ENCODE measurements at places on chromosomes 3 and 15. TPM values are rescaled to one million over a fixed set of nuclear protein-coding genes. Genes with fewer than 3 reads are reported as not detected.

DNA sequence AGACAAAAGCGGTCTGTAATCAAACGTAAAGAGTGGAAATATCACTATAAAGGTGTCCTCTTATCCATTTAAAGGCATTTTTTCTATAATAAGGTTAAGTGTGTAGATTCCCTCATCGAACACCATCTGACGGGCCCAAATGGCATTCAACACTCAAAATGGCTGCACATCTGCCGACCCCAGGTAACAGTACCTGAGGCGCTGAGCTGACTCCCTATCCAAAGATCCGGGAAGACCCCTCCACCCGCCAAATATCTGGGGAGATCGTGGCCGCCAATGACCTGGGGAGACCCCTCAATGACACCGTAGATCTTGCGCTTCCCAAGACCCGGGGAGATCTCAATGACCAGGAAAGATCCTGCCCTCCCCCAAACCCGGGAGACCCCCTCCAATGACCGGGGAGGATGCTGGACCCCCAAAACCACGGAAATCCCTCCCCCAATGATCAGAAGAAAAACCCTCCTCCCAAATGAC lies 476 bp downstream of the IP6K2 start:
- H3K4me3 ChIP-seq = peak overlapping the region; percentile 85
- peaks cover 34% of the 10 kb centered on the region for H3K36me3 ChIP-seq
- peak overlapping the region; percentile 83 for H3K27ac ChIP-seq

DNA sequence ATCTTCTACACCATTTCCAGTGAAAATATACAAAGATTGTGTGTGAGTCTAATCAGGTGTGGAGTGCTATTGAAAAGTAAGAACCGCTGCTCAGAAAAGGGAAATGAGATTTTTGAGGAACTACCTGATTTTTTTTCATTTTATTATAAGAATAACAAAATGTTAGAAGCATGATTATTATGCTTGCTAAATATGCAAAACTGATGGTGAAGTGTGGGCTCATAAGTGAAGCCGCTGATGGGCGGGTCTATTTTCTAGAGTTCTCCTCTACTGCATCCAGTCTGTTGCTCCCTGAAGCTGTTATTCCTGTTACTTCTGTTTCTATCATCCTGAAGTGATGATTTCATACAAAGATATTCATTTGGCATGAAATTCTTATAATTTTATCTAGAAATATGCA lies 612.0 kb downstream of the CADM2 start:
- H3K4me3 ChIP-seq = no peak overlapping the region
- H3K4me1 ChIP-seq = no peaks in the 10 kb centered on the region
- no peak for DNase-seq
- no peaks in the 10 kb centered on the region for H3K36me3 ChIP-seq
- H3K27ac ChIP-seq = no peak overlapping the region
- H3K27me3 ChIP-seq = no peaks in the 10 kb centered on the region

DNA sequence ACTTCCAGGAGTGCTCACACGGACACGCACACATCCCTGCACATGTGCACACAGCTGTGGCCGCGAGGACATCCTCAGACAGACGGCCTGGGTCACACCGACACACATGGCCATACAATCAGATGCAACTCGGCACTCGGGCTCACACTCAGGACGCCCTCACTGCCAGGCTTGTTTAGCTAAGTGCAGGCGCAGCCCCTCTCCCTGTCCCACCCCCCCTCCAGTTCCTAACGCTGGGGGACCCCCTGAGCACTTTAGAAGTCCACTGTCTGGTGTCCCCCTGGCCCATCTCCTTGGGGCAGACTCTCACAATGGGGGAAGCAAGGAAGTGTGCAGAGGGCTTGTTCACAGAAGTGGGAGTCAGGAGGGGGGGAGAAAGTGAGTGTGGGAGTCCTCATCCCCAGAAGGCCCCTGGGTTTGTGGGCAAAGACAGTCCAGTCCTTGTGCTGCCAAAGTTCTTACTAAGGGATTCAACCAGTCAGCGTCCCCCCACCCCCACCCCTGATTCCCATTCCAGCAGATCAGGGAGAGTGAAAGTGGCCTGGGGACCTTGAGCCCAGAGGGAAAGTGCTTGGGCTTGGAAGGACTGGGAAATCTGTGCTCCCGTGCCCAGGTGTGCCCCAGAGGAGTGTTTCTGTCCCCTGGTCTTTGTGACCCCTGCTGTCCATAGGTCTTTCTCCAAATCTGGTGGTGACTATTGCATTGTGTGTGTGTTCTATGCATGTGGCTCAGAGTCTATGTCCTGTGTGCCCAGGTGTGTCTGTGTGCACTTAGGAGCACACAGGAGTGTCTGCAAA lies 767 bp upstream of the GATA2 start:
- peaks cover 94% of the 10 kb centered on the region for H3K27me3 ChIP-seq
- H3K27ac ChIP-seq = peak overlapping the region; percentile 89
- H3K4me3 ChIP-seq = peak overlapping the region; percentile 65
- DNase-seq = no peak

GRCh38 chr15:51782357-51782896 lies 31.0 kb downstream of the TMOD2 start:
- no peaks in the 10 kb centered on the region for H3K27me3 ChIP-seq
- no peak for DNase-seq
- H3K4me1 ChIP-seq = no peaks in the 10 kb centered on the region
- H3K27ac ChIP-seq = no peak overlapping the region
- H3K4me3 ChIP-seq = no peak overlapping the region
- peaks cover 35% of the 10 kb centered on the region for H3K36me3 ChIP-seq

The DNAH1 gene
- 16.4 TPM for total RNA-seq

All from lower lobe of right lung (tissue), 2 donors.